Ovary (tissue), 10 donors: ENCODE measurements at places on chromosomes 7 and 10. TPM values are rescaled to one million over a fixed set of nuclear protein-coding genes. Genes with fewer than 3 reads are reported as not detected.

DNA sequence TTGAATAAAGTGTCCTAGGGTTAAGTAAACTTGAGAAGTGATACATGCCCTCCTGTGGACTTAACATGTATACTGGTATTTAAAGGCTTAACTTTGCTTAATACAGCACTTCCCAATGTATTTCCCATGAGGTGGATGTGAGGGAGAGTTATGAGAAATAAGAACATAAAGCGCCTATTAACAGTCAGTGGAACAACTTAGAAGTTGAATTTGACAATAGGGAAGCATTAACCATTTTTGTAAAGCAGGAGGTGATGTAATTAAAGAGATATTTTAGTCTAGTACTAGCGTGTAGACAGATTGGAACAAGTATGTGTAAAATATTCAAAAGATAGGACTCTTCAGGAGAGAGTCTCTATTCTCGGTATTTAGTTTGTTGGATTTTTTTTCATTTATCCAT lies 322.4 kb downstream of the GPR158 start:
- no peak for DNase-seq

- no peak for DNase-seq
These were observed 83.5 kb upstream of the FZD1 start for GRCh38 chr7:91180746-91181145.

DNA sequence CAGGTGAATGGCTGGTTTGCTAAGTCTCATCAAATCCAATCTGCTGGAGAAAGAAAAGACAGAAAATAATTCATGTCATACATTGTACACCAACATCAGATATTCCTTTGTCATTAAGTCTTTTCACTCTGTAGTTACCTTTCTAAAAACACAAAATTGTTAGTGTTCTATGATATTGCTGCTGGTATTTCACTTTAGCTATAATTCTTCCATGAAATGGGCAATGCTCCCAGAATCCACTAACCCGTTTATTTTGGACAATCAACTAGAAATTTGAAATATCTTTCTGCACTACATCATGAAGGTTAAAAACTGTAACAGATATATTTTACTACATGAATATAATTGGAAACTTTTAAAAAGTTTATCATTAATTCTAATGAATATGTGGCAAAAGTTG lies 181.3 kb downstream of the C7orf25 start:
- no peak for DNase-seq

DNA sequence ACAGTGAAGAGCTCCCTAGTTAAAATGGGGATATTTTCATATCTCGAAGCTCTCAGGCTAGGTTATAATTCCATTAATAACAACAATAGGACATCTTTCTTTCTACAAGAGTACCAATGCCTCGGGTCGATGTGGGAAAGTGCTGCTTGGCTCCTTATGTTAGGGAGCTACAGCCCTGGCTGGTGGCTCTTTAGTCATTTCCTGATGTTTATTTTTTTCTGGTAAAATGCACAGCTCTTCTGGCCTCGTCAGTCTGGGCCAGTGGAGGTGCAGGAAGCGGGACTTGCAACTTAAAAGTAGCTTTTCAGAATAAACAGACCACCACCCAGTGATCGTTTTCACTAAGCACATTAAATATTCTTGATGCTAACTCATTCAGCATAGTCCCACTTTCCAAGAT lies 58.3 kb downstream of the MKX start:
- no peak for DNase-seq

- DNase-seq = no peak
These were observed 76.8 kb upstream of the RPA3 start for GRCh38 chr7:7795203-7795602.

DNA sequence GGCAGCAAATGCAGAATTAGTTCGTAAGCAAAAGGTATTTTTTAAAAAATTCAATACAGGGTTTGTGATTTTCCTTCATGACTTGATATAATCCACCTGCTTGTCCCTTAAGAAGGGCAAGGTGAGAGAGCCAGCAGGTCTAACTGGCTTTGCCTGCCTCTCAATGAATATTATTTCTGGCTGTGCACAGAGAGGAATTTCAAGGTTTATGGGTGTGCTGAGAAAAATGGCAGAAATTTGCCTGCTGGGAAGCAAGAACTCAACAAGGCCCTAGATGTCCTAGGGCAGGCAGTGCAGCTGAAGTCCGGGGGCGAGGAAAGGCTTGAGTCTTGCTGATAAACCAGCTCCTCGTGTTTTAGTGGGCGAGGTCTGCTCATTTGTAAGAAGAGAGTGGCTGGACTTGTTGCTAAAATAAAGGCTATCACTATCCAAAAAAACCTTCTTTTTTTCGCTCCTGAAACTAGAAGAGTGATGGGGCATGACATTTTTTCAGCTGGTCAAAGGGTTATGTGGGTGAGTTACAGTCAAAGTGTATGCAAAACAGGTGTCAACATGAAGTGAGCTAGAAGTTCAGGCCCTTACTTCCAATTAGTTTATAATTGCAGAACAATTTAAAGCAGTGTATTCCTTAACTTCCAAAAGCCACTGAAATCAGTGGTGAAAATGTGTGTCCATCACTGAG lies 385.8 kb upstream of the KLF6 start:
- DNase-seq = no peak

- DNase-seq = no peak
These were observed 102.0 kb downstream of the ADARB2 start for GRCh38 chr10:1635340-1635739.

- DNase-seq = no peak
These were observed 537.4 kb upstream of the SORCS1 start for GRCh38 chr10:107701943-107702342.

- DNase-seq = no peak
These were observed 52.1 kb downstream of the SH2D4B start for GRCh38 chr10:80589726-80590373.

DNA sequence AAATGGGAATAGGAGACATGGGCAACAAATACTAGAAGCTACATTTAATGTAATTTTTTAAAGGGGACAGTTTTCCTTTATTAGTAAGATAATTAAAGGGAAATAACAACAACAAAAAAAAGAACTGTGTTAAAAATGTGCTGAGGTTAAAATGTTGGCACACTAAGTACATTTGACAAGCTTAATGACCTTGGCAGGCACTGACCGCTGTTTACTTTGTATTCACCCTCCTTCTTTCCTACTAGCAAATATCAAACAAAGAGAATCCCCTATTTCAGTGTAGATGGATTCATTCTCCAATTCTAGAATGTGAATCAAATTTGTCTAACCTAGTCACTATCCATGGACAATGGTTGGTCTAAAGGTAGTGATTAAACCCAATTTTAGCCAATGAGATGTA lies 77.5 kb upstream of the TOMM7 start:
- DNase-seq = no peak

DNA sequence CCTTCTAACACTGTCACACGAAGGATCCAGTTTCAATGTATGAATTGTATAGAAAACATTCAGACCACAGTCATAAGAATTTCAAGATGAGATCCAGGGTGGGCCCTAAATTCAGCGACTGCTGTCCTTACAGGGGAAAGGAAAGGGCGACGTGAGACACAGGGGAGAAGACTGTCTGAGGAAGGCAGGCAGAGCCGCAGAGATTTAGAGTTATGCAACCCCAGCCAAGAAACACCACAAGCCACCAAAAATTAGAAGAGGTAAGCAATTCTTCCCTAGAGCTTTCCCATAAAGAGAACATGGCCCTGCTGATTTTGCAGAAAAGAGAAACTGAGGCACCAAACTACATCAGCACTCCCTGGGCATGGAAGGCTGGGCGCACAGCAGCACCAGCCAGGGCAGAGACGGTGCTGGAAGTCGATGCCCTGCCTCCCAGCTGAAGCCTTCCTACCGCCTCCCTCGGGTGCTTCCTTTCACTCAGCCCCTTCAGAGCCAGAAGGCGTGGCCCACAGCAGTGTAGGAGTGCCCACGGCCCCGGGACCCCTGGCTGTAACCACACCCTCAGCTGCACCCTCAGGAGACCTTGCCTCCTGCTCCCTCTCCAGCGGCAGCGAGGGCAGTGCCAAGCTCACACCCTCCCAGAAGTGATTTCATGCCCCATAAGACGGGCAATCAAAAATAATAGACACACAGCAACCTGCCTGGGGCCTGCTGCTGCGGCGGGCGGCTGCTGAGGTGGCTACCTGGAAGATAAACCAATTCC lies 81.0 kb upstream of the LRRC4 start:
- no peak for DNase-seq

- no peak for DNase-seq
These were observed 1.3 kb upstream of the SORBS1 start for GRCh38 chr10:95562341-95562965.

- DNase-seq = no peak
These were observed 11.9 kb upstream of the GTF2IRD1 start for GRCh38 chr7:74441801-74442200.

GRCh38 chr7:45701701-45702510 lies 127.7 kb downstream of the ADCY1 start:
- DNase-seq = no peak

PLCE1 gene
- total RNA-seq = 7.4 TPM

DYDC2 gene
- 6.7 TPM for total RNA-seq

PAXIP1 gene
- total RNA-seq = 7.9 TPM
